Frontal cortex (tissue), 4 donors: ENCODE measurements at places on chromosomes 13 and 19.

DNA sequence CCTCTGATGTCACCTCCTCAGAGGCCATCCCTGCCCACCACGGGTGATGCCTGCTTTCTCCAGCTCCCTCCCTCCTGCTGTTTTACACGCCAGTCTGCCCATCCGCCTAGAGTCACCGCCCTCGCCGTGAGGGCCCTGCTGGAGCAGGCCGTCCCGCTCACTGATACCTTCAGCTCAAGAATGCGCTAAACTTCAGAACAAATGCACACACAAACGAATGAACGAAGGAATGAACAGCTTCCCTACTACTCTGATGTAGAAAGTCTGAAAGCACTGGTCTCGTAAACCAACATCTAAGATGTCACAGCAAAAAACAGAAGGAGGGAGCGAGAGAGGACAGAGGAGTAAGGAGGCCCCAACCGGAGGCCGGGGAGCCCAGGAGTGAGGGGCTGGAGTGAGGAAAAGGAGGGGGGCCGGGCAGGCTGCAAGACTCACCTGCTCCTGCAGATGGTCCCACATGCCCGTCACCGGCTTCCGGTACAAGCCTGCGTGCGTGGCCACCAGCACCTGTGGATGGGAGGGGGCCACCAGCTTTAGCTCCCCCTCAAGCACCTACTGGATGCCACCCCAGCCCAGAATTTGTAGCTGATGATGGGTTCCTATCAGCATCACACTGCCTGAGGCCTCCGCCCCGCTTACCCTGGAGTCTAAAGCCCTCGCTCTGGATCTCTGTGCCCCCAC is 4.0 kb downstream of the PNKP start:
- no peak for DNase-seq

- DNase-seq, result peak; percentile 38
These were observed 62.9 kb upstream of the URI1 start for GRCh38 chr19:29878973-29879654.

GRCh38 chr19:1438933-1439354 is 748 bp downstream of the RPS15 start:
- no peak for DNase-seq

- no peak for DNase-seq
These were observed 24.5 kb upstream of the ZNF98 start for GRCh38 chr19:22446605-22447004.

- DNase-seq, result no peak
These were observed 85.4 kb downstream of the FRY start for GRCh38 chr13:32117001-32117400.

GRCh38 chr19:57034544-57034943 is 85.2 kb upstream of the USP29 start:
- DNase-seq, result no peak

- DNase-seq, result no peak
These were observed 7.3 kb downstream of the PARP4 start for GRCh38 chr13:24505256-24505655.

DNA sequence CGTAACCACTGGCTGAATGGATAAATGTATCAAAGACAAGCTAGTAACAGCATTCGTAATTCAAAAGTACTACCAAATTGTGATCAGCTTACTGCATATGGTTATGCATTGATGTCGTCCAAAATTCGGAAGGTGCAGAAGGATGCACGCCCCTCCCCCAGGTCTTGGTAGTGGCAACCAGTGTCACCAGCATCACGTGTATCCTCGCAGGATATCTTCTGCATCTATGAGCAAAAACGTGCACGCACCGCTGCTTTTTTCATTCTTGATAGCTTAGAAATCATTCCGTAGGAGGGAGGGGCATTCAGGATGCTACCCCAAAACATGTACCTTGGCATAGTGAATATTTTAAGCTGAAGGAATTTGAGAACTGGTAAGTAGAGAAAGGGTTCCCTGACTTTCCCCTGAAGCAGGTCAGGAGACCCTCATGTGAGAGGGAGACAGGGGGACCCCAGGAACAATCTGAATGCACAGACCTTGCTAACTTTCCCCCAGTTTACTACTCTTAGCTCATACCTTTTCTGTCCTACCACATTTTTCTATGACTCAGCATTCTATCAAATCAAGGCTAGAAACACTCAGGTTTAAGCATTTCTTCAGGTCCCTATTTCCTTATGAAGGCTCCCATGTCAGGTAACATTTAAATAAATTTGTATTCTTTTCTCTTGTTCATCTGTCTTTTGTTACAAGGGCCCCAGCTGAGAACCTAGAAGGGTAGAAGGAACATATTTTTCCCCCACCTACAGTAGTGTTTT is 61.2 kb upstream of the TM9SF2 start:
- no peak for DNase-seq

GRCh38 chr13:105464249-105464648 is 1071.2 kb downstream of the EFNB2 start:
- no peak for DNase-seq

DNA sequence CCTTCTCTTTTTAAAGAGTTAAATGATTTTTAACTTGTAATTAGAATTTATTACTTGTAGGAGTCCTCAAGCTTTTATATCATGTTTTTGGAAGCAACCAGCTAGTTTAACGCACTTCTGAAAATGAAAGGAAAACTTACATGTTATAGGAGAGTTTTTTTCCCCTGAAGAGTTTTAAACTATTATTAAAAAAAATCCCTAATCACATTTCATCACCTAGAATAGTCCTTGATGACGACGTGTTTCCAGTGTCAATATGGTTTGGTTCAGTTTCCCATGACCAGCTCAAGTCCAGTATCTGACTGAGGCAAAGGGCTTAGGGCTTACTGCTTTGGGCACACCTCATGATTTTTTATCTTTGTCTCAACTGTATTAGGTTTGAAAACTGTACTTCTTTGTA is 36.0 kb downstream of the URI1 start:
- DNase-seq, result no peak

- DNase-seq, result no peak
These were observed 15.6 kb upstream of the VWA8 start for GRCh38 chr13:41976476-41976875.

GRCh38 chr19:952049-952679 is 26.3 kb downstream of the ARID3A start:
- no peak for DNase-seq

DNA sequence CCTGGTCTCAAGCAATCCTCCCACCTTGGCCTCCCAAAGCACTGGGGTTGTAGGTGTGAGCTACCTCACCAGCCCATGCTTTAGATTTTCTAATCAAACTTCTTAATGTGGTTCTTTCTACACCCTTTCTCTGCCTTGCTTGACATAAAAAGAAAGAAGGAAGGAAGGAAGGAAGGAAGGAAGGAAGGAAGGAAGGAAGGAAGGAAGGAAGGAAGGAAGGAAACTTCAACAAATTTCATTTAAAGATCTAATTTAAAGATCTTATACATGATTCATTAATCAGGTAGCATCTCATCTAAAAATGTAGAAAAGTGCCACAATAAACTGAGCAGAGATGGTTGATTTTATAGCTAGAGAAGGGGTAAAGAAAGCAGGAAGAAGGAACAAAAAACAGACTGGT is 215.0 kb downstream of the DIAPH3 start:
- DNase-seq, result no peak
